ENCODE measurements at places on chromosomes 12 and 14.

- DNase-seq = no peak
Measured at GRCh38 chr12:114817571-114818425, 133.8 kb upstream of the TBX3 start.

GRCh38 chr12:117212563-117213190 is 22.4 kb upstream of the FBXO21 start:
- DNase-seq = no peak

GRCh38 chr12:112450725-112451124 is 32.0 kb downstream of the PTPN11 start:
- no peak for DNase-seq

DNA sequence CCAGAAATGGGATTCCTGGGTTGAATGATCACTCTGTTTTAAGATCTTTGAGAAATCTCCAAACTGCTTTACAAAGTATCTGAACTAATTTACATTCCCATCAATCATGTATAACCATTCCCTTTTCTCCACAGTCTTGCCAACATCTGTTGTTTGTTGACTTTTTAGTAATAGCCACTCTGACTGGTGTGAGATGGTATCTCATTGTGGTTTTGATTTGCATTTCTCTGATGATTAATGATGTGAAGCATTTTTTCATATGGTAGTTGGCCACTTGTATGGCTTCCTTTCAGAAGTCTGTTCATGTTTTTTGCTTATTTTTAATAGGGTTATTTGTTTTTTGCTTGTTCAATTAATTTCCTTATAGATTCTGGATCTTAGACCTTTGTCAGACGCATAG is 211.8 kb upstream of the AVPR1A start:
- DNase-seq = no peak

DNA sequence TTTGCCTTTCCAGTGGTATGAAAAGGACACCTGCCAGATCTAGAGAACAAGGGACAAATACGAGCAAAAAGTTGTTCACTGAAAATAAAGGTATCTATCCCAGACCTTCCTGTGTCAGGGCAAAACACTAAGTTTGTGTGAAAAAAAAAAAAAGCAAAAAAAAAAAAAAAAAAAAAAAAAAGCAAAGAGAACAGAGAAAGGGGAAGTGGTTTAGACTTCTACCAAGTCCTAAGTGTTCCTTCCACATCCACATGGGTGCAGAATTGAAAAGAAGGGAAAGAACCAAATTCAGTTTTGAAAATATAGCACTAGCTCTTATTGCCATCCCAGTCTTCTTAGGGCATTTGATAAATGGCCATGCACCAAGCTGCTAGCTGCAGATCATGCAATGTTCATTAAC is 41.7 kb downstream of the ZCRB1 start:
- DNase-seq = no peak

DNA sequence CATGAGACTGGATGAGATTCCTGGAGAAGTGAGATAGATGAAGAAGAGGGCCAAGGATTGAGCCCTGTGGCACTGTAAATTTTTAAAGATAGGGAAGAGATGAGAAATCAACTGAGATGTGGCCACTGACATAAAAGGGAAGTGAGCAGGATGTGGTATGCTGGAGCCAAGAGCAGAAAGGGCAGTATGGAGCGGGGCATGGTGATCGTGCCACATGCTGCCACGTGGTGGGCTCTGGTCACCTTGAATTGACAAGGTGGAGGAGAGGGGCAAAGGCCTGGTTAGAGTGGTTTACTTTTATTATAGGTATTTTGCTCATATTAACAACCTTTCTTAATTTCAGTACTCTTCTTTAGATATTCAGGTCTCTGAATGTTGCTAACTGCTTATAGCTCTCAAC is 257.9 kb downstream of the NEDD1 start:
- no peak for DNase-seq

- DNase-seq = no peak
Measured at GRCh38 chr12:1642513-1642912, 13.5 kb downstream of the WNT5B start.

DNA sequence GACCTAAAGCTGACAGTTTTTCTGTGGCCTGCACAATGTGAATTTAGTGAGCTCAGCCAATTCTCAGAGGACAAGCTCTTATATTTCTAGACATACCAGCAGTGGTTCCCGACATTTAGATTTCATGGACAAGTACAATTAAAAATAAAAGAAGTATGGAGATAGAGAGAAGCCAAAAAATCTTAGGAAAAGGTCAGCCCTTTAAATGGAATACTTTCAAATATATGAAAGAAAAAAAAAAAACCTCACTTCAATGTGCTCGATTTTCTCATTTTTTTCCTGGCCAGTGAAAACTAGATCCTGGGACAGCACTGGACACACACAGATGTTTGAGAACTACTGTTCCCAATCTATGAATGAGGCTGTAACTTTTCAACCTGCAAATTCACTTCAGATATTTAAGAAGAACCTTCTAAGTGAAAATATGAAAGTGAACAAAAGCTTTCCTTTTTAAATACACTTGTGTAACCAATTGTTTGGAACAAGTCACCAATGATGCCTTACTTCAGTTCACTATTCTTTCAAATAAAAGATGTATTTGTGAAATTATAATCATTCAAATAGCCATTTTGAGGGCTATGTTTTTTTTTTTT is 109.4 kb downstream of the SLC38A1 start:
- no peak for DNase-seq

- DNase-seq = no peak
Measured at GRCh38 chr12:116402163-116402939, 124.9 kb upstream of the MED13L start.
